G401 (cell line): ENCODE measurements at places on chromosomes 12 and 14. TPM values are rescaled to one million over a fixed set of nuclear protein-coding genes. Genes with fewer than 3 reads are reported as not detected.

DNA sequence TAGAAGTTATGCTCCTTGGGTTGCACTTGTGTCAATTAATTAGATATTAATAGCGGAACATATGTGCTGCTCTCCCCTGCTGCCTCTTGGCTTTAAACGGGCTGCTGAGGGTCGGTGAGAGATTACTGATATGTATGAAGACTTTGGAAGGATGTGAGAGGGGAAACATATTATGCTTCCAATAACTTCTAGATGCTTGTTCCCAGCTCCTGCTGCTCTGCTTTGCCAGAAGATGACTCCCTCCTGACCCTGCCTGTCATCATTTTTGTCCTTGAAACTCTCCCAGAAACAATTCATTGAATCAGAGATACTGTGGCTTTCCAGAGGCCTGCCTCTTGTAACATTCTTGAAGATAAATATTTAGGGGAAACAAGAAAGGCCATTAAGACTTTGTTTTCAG lies 300.1 kb upstream of the STXBP6 start:
- DNase-seq = no peak

- DNase-seq = no peak
Observed at GRCh38 chr12:58293308-58293982, 352.1 kb downstream of the ATP23 start.

- peak; percentile 13 for DNase-seq
Observed at GRCh38 chr12:132084621-132085290, 59.4 kb downstream of the DDX51 start.

OAS3 gene
- 0.74 and 1.8 TPM in 2 replicates for total RNA-seq

HOXC5 gene
- total RNA-seq = not detected in 2 replicates
